NK-92 treated with Interleukin-12 subunit alpha and Interleukin-12 subunit beta, amount 100 ng/mL, for 24 hours (cell line): ENCODE measurements at places on chromosomes 7 and 10.

DNA sequence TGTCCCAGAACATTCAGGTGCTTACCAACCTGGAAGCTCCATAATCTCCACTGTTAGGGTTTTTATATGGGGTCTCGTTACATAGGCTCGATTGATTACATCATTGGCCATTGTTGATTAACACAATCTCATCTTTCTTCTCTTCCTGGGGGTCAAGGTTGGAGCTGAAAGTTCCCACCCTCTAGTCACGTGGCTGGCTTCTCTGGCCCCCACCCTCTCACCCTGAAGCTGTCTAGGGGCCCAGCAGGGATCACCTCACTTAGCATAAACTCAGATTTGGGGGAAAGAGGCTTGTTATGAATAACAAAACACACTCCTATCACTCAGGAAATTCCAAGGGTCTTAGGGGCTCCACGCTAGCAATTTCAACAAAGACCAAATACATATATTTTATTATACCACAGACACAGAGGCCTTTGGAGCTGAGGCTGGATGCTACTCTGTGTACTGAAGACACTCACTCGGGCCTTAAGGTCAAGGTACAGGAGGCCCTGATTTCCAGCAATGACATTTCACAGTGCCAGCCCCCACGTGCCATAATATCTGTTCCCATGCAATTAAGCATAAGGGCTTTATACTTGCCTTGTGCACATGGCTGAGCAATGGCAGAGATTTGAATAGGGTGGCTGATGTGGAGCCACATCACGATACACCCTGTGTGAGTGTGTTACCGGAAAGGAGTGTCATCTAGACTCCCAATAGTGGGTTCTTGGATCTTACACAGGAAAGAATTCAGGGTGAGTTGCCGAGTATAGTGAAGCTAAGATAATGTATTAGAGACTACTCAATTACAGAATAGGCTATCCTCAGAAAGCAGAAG lies 108.2 kb downstream of the COL26A1 start:
- DNase-seq = no peak

DNA sequence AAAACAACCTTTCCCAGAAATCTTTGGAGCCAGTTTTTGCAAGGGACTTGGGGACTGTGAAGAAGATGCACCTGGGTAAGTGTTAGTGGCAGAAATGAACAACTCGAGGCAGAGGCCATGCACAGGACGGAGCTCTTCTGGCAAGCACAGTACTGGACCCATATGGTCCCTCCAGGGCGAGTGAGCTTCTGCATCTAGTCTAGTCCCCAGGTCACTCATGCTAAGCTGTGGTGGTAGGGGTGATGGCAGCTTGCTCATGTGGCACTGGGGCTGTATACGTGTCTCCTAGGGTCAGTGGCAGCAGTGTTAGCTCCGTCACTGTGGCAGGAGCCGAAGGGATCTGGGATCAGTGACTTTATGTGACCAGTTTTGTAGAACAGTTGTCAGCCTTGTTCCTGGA lies 9.3 kb upstream of the LRRC61 start:
- DNase-seq = no peak

- DNase-seq = no peak
Measured at GRCh38 chr10:50216894-50217293, 34.4 kb downstream of the ASAH2 start.

DNA sequence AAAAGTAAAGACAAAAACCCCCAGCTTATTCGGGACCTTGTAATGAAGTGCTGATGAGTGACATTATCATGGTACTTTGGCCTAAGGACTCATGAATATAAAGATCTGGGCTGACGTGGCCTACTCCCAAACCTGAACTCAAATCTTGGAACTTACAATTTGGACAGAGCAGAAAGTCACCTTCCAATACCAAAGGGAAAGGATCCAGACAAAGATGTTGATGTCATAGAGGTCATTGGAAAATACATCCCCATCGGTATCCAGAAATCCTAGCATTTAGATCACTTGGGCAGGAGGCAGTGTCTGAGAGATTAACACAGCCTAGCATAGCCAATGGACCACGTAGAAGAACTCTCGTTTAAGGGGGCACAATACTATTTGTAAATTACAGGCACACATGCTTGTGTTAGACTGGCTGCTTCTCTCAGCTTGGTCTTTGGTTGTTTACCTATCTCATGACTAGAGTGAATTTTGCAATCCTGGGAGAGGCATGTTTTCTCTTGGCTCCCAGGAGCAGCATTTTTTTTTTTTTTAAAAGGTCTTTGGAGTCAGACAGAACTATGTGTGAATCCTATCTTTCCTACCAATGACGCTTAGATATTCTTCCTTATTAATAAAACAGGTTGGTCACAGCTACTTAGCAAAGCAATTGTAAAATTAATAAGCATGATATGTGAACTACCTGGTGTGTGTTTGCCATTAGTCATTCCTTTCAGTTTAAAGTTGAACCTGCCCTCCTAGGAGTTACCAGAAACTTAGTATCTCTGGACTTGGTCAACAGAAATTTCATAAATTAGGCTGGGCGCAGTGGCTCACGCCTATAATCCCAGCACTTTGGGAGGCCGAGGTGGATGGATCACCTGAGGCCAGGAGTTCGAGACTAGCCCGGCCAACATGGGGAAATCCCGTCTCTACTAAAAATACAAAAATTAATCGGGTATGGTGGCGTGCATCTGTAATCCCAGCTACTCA lies 27.8 kb upstream of the MRPS33 start:
- DNase-seq = no peak

- no peak for DNase-seq
Measured at GRCh38 chr10:31644931-31645633, 283.5 kb downstream of the ARHGAP12 start.

DNA sequence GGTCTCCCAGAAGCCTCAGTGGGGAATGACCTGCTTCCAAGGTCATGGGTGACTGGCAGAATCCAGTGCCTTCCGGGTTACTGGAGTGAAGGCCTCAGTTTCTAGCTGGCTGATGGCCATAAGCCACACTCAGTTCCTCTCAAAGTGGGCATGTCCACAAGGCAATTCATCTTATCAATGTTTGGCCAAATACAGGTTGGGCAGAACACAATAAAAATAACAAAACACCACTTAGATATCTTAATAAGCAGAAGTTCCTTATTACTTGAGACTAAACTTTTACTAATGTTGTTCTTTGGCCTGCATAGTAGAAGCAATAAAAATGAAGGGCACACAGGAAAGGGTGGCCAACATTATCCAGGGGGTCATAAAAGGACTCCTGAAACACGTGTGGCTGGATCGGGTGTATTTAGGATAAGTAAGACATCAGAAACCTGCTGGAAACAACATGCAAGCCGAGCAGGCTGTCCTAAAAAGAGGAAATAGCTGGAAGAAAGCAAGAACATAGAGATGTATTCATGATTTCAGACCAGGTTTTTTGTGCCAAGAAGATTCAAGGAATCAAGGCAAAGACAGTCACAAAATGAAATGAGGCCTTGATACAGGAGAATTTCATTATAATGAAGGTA lies 19.6 kb upstream of the AKR1C2 start:
- DNase-seq = no peak

GRCh38 chr10:123357421-123357930 lies 203.3 kb downstream of the BUB3 start:
- no peak for DNase-seq

DNA sequence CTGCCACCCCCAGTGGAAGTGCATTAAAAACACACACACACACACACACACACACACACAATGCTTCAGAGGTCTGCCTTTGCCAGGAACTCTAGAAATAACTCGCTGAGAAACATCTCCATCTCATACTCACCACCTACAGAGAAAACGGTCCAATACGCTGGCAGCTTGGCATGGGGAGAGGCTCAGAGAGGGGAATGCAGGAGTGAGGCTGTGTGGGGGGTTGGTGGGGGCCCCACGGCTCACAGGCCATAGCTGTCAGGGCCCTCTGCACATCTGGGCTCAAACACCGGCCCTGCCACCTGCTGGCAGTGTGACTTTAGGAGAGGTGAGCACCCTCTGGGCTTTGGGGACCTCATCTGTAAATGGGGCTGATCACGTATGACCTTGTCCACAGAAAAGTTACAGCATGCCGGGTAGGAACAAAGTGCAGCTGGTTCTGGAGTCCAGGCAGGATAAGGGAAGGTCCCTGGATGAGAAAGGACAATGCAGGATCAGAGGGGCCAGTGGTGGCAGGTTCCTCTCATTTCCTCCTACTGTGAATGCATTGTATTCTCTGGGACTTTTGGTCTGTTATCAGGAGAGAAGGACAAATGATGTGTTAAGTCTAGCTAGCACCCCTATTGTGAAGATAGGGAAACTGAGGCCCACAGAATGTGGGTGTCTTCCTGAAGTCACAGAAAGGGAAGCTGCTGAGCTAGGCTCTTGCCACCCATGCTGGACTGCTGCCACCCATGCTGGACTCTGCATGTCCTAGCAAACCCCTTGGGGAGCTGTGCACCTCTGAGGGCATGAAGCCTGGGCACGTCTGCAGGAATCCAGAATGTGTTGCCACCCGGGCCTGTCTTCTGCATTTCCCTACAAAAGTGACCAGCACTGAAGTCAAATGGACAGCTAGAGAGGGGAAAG lies 404.6 kb downstream of the RPS24 start:
- DNase-seq = no peak

DNA sequence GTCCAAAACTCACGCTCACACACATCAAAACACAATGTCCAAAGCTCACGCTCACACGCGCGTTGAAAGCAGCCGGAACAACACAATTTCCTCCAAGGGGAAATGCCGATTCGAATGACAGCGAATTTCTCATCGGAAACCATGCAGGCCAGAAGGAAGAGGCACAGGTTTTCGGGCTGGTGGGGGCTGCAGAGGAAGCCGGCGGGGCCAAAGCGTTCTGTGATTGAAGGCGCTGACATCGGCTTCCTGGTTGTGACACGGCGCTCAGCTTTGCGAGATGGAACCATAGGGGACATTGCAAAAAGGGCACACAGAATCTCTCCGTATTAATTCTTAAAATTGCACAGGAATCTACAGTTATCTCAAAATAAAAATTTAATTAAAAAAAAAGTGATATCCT lies 61.3 kb downstream of the FOXL3 start:
- DNase-seq = no peak

DNA sequence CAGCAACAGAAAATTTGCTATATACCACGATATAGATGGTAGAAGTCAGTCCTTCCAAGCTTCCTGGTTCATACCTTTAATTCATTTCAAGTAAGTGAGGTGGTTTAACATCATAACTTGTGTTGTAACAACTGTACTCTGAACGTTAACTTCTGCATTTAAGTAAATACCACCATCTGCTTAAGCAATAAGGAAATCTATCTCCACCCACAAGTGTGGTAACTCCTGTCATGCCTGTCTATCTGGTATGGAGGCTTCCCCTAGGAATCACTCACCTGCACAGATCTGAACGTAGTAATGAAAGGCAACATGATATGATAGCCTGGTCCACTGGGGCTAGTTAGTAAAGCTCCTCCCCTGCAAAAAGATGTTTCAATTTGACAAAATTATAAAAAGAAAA lies 2.3 kb downstream of the ERLIN1 start:
- DNase-seq = no peak

DNA sequence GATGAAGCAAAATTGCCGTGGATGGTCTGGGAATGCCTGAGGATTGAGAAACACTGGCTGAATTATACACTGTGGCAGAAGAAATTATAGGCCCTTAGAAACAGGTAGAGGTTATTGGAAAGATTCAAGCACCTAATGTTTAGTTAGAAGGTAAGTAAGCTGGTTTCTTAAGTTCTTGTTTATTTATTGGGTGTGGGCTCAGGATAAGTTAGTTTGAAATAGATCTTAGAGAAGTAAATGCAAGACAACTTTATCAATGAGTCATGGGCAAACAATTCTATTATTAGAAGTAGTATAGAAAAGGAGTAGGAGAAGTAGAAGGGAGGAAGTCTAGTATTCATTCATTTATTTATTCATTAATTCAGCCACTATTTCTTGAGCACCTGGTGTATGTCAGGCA lies 96.5 kb downstream of the KAT6B start:
- no peak for DNase-seq

DNA sequence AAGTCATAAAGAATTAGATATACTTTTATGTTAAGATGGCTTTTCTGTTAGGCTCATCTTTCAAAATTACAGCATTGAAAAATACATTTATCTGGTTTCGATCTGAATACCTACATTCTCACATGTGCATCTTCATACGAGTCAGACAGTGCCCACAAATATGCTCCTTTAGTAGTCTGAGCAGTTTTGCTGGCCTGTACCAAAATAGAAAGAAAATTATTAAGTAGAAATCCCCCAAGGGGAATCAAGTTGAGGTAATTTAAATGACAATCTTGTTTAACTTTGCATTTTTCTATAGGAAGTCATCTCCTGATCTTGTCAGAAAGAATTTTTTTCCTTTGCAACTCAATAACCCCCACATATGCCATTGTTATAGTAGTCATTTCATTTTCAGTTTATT lies 287.4 kb upstream of the SEMA3D start:
- DNase-seq = no peak

- no peak for DNase-seq
Measured at GRCh38 chr7:120760050-120760449, 97.9 kb downstream of the TSPAN12 start.

- DNase-seq = no peak
Measured at GRCh38 chr10:102596506-102596971, 47.7 kb upstream of the TRIM8 start.

- no peak for DNase-seq
Measured at GRCh38 chr10:6221971-6222751, 19.4 kb downstream of the PFKFB3 start.

DNA sequence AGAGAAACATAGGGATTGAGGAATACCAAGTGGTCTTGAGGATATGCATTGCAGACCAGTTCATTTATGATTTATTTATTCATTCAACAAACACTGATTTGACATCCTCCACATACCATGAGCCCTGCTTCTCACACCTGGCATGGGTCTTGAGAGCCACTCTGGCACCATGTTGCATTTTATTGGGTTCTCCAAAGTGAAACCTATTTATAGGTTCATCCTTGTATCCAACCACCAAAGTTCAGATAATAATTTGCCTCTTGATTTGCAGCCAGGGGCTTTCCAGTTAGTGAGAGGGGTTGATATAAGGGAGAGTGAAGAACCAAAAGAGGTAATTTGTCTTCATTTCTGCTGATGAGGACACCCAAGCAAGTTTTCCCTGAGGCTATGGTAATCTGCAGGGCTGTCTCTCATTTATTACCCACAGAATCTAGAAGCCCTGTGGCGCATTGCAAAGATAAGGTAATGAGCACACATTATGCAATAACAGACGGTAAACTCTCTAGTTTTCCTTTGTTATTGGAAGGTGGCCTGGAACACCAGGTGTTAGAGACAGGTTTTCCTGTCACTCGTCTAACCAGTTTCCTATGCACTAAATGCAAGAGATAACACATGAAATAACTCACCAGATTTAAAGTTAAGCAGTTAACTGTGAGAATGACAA lies 28.8 kb upstream of the ICA1 start:
- DNase-seq = no peak

- DNase-seq = no peak
Measured at GRCh38 chr7:94444813-94445212, 50.1 kb downstream of the COL1A2 start.
